ENCODE measurements at places on chromosomes 5 and 9.

- DNase-seq: no peak
These were observed 1262.0 kb upstream of the DMAC1 start for GRCh38 chr9:9061627-9062026.

GRCh38 chr5:126917918-126918614, 112.3 kb downstream of the MARCHF3 start:
- DNase-seq: peak; percentile 31

DNA sequence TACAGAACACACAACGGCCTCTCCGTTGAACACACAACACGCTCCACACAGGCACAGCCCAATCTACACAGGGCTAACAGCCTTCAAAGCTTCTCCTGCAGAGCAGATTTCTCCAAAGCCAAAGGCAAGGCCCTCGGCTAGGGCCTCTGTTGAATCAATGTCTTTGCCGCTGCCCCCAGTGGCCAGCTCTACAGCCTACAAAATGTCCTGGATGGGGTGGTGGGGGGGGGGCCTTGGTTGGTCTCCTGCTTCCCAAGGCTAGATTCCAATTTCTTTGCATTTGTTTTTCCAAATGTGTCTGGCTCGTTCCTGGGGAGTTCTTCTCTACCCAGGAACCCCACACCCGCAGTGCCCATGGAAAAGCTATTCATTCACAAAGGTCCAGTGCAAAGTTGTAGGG, 167.2 kb downstream of the PAX5 start:
- no peak for DNase-seq

DNA sequence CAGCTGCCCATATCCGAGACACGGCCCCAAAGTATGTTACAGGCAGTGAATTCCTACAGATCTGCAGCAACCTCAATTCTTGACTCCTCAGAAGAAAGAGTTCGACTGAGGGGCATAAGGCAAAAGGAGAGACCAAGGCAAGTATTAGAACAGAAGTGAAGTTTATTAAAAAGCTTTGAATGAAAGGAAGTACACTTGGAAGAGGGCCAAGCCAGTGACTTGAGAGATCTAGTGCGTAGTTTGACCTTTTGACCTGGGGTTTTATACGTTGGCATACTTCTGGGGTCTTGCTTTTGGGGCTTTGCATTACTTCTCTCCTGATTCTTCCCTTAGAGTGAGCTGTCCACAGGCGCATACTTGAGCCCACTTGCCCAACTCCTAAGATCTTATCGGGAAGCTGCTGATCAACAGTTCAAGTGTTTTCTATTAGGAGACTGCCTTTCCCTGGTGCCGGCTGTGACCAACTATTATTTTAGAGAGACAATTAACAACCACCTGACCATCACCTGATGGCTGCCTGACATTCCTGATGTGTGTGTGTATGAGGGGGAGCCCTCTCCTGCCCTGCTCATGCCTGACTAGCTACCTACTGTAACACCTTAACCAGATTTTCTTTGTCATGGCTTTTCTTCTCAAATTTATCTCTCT, 1.5 kb upstream of the DEPDC1B start:
- DNase-seq: no peak

- DNase-seq: no peak
These were observed 24.8 kb downstream of the NIPAL4 start for GRCh38 chr5:157484768-157485167.
